ENCODE measurements at places on chromosomes 3 and 15. TPM values are rescaled to one million over a fixed set of nuclear protein-coding genes. Genes with fewer than 3 reads are reported as not detected.

- no peak overlapping the region for H3K27ac ChIP-seq
- H3K4me1 ChIP-seq: peaks cover 3% of the 10 kb centered on the region
- H3K27me3 ChIP-seq: no peaks in the 10 kb centered on the region
- DNase-seq: no peak
- H3K4me3 ChIP-seq: no peak overlapping the region
These were observed 18.7 kb upstream of the ITPKA start for GRCh38 chr15:41474941-41475340.

DNA sequence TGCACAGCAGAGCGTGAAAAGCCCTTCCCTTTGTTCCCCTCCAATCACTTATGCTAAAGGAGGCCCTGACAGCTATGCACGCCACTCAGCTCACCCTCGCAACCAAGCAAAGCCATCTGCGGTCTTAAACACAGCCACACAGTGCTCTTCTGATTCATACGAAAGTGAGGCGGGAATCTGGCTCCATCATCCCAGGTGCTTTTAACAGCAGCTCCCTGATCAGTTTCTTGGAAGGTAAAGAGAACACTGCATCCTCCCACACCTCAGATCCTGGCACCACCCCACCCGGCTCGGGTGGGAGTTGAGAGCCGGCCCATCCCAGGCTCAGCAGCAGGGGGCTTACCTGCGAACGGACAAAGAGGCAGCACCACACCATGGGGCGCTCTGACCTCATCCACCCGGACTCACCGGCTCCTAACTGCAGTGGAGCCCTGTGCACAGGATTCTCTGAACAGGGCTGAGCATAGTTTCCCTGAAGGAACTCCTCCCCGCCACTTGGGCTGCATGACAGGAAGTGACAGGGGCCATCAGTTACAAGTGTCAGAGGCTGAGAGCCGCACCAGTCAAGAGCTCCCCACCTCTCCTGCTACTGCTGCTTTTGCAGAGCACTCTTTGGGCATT lies 114.3 kb upstream of the ARHGEF3 start:
- H3K27ac ChIP-seq: no peak overlapping the region
- H3K4me3 ChIP-seq: no peak overlapping the region
- no peaks in the 10 kb centered on the region for H3K4me1 ChIP-seq
- H3K36me3 ChIP-seq: no peaks in the 10 kb centered on the region
- no peak for DNase-seq

DNA sequence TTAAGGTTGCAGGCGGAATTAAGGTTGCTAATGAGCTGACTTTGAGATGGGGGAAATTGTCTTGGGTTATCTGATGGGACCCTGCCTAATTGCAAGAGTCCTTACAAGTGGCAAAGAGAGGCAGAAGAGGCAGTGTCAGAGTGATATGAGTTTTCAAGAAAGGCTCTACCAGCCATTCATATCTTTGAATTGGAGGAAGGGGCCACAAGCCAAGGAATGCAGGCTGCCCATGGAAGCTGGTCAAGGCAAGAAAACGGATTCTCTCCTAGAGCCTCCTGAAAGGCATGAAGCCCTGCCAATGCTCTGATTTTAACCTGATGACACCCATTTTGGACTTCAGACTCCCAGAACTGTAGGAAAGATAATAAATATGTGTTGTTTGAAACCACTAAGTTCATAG lies 20.6 kb upstream of the SMAD6 start:
- H3K27ac ChIP-seq: no peak overlapping the region
- H3K27me3 ChIP-seq: no peaks in the 10 kb centered on the region
- H3K4me1 ChIP-seq: no peaks in the 10 kb centered on the region
- no peak overlapping the region for H3K4me3 ChIP-seq
- no peak for DNase-seq

DNA sequence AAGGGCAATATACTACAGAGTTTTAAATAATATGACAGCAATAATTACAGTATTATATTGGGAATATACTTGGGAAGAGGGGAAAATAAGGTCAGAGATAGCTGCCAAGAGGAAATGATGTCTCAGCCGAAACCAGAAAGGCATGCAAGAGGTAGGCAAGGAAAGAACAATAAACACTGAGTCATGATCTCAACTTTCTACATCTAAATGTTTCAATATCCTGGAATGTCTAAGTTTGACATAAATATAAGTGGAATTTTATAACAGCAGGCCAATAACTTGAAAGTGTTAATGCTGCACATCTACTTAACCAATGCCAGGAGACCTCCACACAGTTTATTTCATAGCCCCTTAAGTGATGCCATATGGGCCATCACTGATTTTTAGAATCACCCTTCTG lies 99.8 kb upstream of the CPNE4 start:
- DNase-seq: no peak
- peaks cover 30% of the 10 kb centered on the region for H3K4me1 ChIP-seq
- H3K27me3 ChIP-seq: no peaks in the 10 kb centered on the region
- H3K4me3 ChIP-seq: no peak overlapping the region
- peak overlapping the region; percentile 98 for H3K27ac ChIP-seq

- H3K4me3 ChIP-seq: no peak within 1 kb of the TSS
- no peaks in the 10 kb centered on the region for H3K36me3 ChIP-seq
- DNase-seq: no peak
- H3K27me3 ChIP-seq: no peaks in the 10 kb centered on the region
These were observed at the start of gene DRD3 for GRCh38 chr3:114178770-114179368. Gene DRD3, minus strand, starts transcription at chr3:114179052. Its CDS starts 7,060 bp downstream, at chr3:114171992.

GRCh38 chr15:87193481-87193880 lies 1063.1 kb downstream of the NTRK3 start:
- H3K4me1 ChIP-seq: no peaks in the 10 kb centered on the region
- no peak overlapping the region for H3K27ac ChIP-seq
- no peak overlapping the region for H3K4me3 ChIP-seq
- no peaks in the 10 kb centered on the region for H3K36me3 ChIP-seq

GRCh38 chr3:72222410-72222809 lies 437.5 kb upstream of the PROK2 start:
- no peaks in the 10 kb centered on the region for H3K36me3 ChIP-seq
- H3K27ac ChIP-seq: no peak overlapping the region
- no peaks in the 10 kb centered on the region for H3K4me1 ChIP-seq
- H3K4me3 ChIP-seq: no peak overlapping the region
- no peaks in the 10 kb centered on the region for H3K27me3 ChIP-seq

GRCh38 chr3:121988146-121988545 lies 33.9 kb downstream of the ILDR1 start:
- no peak overlapping the region for H3K4me3 ChIP-seq
- H3K36me3 ChIP-seq: no peaks in the 10 kb centered on the region
- H3K27ac ChIP-seq: no peak overlapping the region

DNA sequence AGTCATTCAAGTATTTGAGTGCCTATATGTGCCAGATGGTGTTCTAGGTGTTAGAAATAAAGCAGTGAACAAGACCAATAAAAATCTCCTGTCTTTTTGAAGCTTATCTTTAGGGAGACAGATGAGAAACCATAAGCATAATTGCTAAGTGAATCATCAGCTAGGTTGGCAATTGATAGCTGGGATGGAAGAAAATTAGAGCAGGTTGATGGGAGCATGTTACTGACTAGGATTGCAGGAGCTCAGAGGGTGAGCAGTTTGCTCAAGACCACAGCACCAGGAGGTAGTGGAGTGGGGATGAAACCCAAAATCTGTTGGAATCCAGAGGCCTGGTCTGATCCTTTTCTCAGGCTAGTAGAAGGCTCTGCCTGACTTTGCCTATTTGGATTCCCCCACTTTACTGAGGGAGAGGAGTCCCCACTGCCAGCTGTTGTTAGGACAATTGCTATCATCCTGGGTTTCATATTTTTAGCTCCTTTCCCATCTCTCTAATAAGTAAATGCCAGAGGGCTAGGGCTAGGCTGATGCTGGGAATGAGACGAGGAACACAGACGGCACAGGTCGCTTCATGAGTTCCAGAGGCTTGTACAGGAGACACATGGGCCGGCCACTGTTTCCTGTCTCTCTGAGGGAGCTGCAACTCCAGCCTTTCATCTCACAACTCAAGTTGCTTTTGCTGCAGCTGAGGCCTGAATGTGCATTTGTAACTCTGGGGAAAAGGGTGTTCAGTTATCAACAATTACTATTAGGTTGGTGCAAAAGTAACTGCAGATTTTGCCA lies 102.9 kb downstream of the CACNA1D start:
- no peak overlapping the region for H3K4me3 ChIP-seq
- H3K4me1 ChIP-seq: no peaks in the 10 kb centered on the region
- no peaks in the 10 kb centered on the region for H3K36me3 ChIP-seq

DNA sequence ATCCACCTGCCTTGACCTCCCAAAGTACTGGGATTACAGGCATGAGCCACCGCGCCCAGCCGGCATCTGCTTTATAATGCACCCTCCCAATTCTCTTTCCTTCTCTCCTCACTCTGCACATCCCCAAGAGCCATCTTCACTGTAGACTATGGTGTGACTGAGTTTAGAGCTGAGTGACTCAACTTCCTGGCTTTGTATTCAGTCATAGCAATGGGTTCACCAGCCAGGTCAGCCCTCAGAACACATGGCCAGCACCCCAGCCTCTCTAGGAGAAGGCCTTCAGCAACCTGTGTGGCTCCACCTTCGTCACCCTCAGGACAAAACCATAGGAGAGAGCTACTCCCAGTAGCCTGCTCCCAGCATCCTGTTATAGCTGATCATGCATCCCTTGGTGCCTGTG lies 33.0 kb downstream of the ARID3B start:
- H3K4me3 ChIP-seq: no peak overlapping the region
- H3K27me3 ChIP-seq: no peaks in the 10 kb centered on the region
- H3K36me3 ChIP-seq: peaks cover 10% of the 10 kb centered on the region
- H3K27ac ChIP-seq: no peak overlapping the region

- no peaks in the 10 kb centered on the region for H3K4me1 ChIP-seq
- no peaks in the 10 kb centered on the region for H3K27me3 ChIP-seq
- no peak overlapping the region for H3K27ac ChIP-seq
- no peaks in the 10 kb centered on the region for H3K36me3 ChIP-seq
- H3K4me3 ChIP-seq: no peak overlapping the region
These were observed 110.2 kb downstream of the RORA start for GRCh38 chr15:61118885-61119284.

- H3K27ac ChIP-seq: no peak overlapping the region
- no peak overlapping the region for H3K4me3 ChIP-seq
- no peaks in the 10 kb centered on the region for H3K4me1 ChIP-seq
- no peaks in the 10 kb centered on the region for H3K27me3 ChIP-seq
These were observed 8.4 kb upstream of the NMB start for GRCh38 chr15:84666373-84666772.

GRCh38 chr15:70447928-70448698 lies 315.2 kb downstream of the UACA start:
- no peak overlapping the region for H3K4me3 ChIP-seq
- H3K4me1 ChIP-seq: no peaks in the 10 kb centered on the region
- H3K36me3 ChIP-seq: no peaks in the 10 kb centered on the region
- no peak overlapping the region for H3K27ac ChIP-seq

- no peaks in the 10 kb centered on the region for H3K27me3 ChIP-seq
- H3K4me3 ChIP-seq: no peak overlapping the region
- H3K4me1 ChIP-seq: peaks cover 17% of the 10 kb centered on the region
- H3K27ac ChIP-seq: no peak overlapping the region
- no peak for DNase-seq
These were observed 6.5 kb downstream of the ADAM10 start for GRCh38 chr15:58742819-58743502.

GRCh38 chr3:8550611-8551010 lies 49.0 kb downstream of the LMCD1 start:
- H3K27me3 ChIP-seq: no peaks in the 10 kb centered on the region
- no peaks in the 10 kb centered on the region for H3K4me1 ChIP-seq
- H3K27ac ChIP-seq: no peak overlapping the region
- DNase-seq: no peak
- H3K4me3 ChIP-seq: no peak overlapping the region
- H3K36me3 ChIP-seq: no peaks in the 10 kb centered on the region

GRCh38 chr15:29480278-29480677 lies 210.7 kb upstream of the NSMCE3 start:
- H3K4me1 ChIP-seq: no peaks in the 10 kb centered on the region
- DNase-seq: no peak
- H3K36me3 ChIP-seq: no peaks in the 10 kb centered on the region
- no peaks in the 10 kb centered on the region for H3K27me3 ChIP-seq
- no peak overlapping the region for H3K27ac ChIP-seq
- no peak overlapping the region for H3K4me3 ChIP-seq

The WDR49 gene
- not detected for polyA plus RNA-seq

The TERC gene
- polyA plus RNA-seq: 0.69 TPM

The RHO gene
- polyA plus RNA-seq: not detected

The AHSG gene
- polyA plus RNA-seq: 0.59 TPM

The CCK gene
- polyA plus RNA-seq: 8.2 TPM

The STAB1 gene
- polyA plus RNA-seq: not detected

The ARGFX gene
- not detected for polyA plus RNA-seq

Data from keratinocyte (primary cell).